ENCODE measurements at places on chromosomes 1 and 21. TPM values are rescaled to one million over a fixed set of nuclear protein-coding genes. Genes with fewer than 3 reads are reported as not detected.

The LEMD1 gene
- total RNA-seq: 0.63 TPM

The CD48 gene
- 131 TPM for total RNA-seq

The BCAR3 gene
- total RNA-seq: 24.2 TPM

The OR2T6 gene
- not detected for total RNA-seq

The UFC1 gene
- total RNA-seq: 79.4 TPM

The BMP8B gene
- total RNA-seq: 0.34 TPM

DNA sequence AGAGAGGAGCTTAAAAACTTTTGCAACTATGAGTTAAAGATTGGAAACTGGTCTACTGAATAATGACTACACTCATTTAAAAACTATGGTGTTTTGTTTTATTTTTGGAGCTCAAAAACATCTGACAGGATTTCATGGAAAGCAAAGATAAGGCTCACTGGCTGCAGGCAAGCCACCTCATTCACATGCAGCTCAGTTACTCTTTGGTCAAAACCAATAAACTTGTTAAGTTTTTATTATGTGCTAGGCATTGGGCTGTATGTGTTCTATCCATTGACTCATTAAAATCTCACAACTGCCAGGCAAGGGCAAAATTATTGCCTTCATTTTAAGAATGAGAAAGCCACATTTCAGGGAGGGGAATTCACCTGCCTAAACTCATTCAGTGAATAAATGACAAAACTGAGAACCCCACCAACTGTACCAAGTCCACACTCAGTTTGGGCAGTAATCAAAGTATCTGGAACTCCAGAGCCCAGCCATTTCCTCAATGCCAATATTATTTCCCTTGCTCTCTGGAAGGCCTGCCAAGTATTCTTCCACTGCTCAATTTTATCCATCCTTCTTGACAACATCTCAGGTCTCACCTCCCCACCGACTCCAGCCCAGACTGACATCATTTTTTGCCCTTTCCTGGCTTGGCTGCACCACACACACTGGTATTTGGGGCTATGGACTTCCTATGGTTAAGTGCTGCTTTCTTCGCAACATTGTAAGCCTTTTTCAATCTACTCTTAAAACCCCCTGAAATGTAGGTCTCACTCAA, 401.1 kb upstream of the NFIA start:
- no peak for DNase-seq

- DNase-seq: peak; percentile 77
These were observed 3.2 kb upstream of the RXFP4 start for GRCh38 chr1:155938220-155938627.

- no peak for DNase-seq
These were observed 71.0 kb downstream of the DHRS3 start for GRCh38 chr1:12546771-12547585.

DNA sequence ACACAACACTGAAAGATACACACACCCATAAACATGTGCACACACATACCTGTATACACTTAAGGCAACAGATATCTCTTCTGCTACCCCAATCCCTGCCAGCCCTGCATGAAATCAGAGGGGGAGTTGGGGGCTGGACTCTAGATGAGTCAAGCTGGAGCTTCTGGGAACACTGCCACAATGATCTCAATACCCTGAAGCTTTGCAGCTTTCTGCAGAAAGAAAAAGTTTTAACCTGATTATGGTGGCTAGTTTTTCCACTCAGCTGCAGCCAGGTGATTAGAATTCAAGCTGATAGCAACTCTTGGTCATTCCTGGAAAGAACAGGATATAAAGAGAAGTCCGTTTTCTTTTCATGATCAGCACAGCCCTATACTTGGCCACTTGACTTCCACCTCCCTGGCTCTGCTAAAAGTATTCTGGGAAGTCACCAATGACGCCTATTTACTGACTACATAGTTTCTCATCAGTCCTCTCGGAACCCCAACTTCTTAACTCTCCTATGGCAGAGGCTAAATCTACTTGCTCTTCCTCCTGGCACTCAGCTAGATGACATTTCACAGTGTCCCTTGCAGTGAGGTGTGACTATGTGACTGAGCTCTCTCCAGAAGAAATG, 20.7 kb upstream of the DNASE2B start:
- no peak for DNase-seq

DNA sequence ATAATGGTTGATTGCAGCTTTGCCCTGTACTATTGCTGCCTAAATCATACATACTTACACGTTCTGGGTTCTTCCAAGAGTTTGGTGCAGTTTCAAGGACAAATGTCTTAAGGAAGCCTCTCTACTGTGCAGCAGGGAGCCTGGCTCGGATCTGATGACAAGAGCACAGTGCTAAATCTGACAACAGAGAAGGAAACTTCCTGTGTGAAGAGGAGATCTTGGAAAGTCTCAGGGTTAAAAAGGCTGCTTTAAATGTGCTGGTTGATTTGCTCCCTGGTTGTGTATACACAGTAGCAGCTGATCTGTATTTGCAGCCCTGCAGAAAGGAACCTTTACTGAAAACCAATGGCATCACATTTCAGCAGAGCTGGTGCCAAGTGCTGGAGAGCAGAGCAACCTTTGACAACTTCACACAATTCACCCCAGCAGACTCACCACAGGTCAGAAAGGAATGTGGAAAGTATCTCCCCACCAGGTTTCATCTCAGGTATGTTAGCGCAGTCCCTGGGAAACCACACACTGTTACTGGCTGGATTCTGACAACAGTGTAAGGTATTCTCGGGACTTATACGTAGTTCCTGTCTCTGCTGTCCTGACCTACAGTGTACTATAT, 355.0 kb upstream of the ESRRG start:
- DNase-seq: no peak

- DNase-seq: no peak
These were observed 15.9 kb downstream of the HENMT1 start for GRCh38 chr1:108644984-108645383.

DNA sequence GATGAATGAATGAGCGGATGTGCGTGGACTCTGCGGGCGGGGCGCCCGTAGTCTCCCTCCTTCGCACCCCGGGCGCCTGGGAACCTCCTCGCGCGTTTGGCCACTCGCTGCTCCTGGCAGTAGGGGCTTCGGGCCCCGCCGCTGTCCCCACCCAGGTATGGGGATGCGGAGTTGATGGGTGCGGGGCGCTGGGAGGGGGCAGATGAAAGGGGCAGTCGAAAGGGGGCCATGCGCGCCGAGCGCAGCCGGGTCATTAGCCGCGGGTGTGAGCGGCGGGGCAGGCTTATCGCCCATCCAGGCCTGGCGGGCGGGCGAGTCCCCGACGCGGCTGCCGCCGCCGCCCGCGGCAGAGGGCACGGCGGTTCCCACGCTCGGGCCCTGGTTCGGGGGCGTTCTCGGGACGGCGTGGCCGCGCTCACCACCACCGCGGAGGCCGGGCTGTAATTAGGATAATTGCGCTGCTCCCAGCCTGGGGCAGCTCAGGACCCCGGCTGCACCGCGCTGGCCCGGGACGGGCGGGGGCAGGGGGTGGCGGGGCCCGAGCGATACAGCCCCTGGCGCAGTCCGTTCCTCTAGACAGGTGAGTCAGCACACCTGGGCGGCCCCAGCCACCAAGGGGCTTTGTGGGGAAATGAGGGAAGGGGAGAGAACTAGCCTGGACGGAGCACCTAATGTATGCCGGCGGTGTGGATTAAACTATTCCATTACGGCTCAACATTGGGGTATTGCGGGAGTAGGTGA, 22.1 kb upstream of the CITED4 start:
- no peak for DNase-seq

DNA sequence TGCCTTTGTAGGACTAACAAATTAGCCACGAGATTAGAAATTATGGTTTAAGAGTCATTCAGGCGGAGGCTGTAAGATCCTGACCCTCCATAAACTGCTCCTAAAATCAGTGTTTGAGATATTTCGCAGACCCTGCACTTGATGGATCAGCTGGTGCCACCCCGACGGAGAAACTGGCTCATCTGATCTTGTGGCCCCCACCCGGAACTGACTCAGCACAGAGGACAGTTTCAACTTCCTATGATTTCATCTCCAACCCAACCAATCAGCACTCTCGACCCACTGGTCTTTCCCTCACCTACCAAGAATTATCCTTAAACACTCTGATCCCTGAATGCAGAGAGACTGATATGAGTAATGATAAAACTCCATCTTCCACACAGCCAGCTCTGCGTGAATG, 3.7 kb upstream of the JAM2 start:
- DNase-seq: no peak

DNA sequence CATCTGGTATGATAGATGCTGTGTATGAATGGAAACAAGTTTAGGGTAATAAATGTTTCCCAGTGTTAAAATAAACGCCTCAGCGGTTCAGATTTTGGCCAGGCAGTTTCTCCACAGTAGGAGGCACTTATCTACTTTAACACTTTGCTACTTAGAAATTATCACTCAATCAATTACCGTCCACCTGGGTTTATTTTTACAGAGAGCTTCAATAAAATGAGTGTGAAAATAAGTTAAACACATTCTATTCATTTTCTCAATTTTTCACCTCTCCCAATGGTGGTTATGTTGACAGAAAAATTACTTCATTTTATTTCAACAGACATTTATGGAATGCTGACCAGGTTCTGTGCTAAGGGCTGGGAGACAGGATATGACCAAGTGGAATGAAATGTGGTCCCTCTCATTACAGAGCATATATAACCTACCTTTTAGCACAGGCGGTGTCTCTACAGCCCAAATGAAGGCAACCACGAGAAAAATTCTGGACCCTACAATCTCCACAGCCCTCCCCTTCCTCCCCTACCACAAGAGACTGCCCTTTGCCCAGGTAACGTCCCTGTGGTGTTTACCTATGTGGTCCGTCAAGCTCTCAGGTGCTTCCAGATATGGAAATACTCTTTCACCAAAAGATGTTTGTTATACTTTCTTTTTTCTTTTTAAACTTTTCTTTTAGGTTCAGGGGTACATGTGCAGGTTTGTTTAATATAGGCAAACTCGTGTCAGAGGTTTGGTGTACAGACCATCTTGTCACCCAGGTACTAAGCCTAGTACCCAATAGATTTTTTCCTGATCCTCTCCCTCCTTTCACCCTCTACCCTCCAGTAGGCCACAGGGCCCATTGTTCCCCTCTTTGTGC, 105.5 kb downstream of the HLCS start:
- DNase-seq: no peak

DNA sequence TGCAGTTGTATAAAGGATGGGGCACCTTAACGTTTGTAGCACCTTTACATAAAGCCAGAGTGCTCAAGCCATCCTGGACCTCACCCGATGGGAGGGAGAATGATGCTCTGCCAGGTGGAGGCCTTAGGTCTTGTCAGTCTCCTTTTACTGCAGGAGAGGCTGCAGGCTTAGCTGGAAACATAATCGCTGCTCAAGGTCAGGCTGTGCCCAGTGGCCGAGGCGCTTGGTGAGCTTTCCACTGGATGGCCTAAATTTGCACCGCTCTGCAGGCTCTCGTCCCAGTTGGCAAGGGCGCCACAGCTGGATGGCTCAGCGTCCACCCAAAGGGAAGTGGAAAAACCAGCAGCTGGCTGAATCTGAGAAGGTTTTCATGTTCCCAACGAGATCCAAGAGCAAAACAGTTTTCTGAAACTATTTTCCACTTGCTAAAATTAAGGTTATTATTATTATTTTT, 438.9 kb downstream of the CAMTA1 start:
- DNase-seq: no peak

DNA sequence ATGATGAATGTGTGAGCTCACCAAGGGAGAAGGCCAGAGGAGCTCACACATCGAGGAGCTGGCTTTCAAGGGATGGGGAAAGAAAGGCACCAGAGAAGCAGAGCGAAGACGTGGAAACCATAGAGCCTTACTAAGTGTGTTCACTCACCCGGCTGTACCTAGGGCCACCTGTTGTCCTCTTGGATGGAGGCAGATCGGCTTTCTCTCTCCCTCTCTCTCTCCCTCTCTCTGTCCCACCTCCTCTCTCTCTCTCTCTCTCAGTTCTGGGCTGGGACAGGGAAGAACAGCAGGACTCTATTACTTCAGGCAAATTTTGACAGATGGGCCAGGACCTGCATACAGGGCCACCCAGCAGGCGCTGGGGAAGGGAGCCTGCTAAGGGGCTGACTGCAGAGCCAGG, 64.8 kb downstream of the HIVEP3 start:
- DNase-seq: no peak

GRCh38 chr1:44332505-44332904, 22.6 kb downstream of the ERI3 start:
- no peak for DNase-seq

- DNase-seq: no peak
These were observed 38.3 kb downstream of the CEP170 start for GRCh38 chr1:243216741-243217140.

DNA sequence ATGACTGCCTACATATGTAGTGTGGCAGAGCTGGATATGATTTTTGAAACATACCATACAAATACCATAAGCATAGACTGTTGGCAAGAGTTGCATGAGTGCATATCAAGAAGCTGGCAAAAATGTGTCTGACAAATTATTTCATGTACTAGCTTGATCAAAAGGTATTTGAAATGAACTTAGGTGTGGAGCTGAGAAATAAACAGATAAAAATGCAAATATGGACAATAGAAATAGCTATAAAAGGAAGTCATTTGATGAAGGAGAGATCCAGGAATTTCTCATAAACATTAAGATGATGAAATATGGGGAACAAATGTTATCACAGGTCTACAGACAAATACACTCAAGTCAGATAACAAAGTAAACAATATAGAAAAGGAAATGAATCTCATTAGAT, 609.1 kb downstream of the PTPRC start:
- DNase-seq: no peak

DNA sequence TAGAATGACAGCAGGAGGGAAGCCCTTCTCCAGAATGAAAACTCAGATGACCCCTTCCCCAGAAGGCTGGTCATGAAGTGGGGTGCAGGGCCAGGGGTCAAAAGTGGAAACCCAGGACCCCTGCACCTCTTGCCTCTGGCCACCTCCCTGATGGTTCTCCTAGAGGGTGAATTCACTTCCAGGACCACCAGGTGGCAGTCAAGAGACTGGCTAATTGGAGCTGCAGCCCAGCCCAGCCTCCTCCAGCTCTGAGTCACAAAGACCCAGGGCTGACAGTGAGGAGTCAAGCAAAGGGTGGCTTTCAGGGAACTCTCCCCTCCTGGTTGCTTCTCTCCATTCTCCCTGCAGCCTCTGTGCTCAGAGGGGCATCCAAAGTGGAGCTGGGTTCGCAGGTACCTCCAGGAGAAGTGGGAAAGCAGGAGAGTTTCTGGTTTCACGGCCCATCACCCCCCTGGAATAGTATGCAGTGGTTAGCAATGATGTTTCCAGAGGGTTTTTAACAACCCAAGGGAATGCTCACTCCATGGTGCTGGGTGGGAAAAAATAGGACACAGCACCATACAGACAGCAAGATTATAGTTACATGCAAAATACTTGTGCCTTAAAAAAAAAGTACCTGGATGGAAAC, 6.1 kb upstream of the EPHB2 start:
- peak; percentile 75 for DNase-seq

- peak; percentile 19 for DNase-seq
These were observed 631 bp downstream of the LRIF1 start for GRCh38 chr1:110962892-110963690.

GRCh38 chr1:106134561-106134960, 921.9 kb upstream of the PRMT6 start:
- DNase-seq: no peak

DNA sequence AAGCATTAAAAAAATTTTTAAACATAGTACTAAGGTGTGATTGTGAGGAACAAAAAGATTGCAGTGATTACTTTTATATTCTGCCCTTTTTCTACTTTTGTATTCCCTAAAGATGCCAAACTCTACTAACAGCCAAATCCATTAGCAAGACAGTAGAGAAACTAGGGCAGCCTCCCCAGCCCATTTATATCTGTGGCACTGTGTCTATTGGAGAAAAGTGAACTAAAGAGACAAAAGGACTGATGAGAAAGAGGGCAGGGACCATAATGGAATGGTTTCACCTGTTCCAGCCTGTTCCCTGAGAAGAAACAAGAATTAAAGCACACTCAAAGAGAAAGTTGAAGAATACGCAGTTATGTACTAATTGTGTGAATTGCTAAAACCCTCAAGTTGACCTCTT, 56.6 kb downstream of the ATG4C start:
- no peak for DNase-seq

All from OCI-LY7 (cell line).